ENCODE measurements at places on chromosomes 16 and 17. TPM values are rescaled to one million over a fixed set of nuclear protein-coding genes. Genes with fewer than 3 reads are reported as not detected.

The MXRA7 gene
- 44.8 TPM for total RNA-seq

The CCDC78 gene
- 0.53 TPM for total RNA-seq

GRCh38 chr17:51840688-51841087, 317.8 kb downstream of the CA10 start:
- no peak for DNase-seq

The OR2C1 gene
- total RNA-seq: not detected

DNA sequence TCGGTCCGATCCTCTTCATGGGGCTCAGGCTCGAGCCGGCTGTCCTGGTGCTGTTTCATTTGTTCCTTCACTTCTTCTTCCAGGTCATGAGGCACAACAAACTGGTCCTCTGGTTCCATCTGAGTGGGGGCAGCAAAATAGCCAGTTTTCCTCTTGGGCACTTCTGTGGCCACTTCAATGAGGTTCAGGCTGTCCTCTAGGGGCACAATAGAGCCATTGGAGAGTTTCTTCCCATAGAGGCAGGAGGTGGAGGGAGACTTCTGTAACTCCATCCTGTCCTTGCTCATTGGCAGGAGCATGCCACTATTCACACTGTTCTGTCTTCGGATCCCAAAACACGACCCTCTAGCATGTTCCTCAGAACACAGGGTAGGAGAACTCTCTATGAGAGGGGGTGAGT, 22.9 kb downstream of the MARVELD3 start:
- DNase-seq: peak; percentile 31

The TMEM92 gene
- total RNA-seq: not detected
